Activated CD4-positive, CD25-positive, alpha-beta regulatory T cell treated with anti-CD3 and anti-CD28 coated beads, Interleukin-2, amount 50 U/mL, for 24 hours (primary cell): ENCODE measurements at places on chromosomes 1 and 21.

- ATAC-seq, result no peak
Observed at GRCh38 chr21:28671549-28672195, 321.0 kb downstream of the LTN1 start.

DNA sequence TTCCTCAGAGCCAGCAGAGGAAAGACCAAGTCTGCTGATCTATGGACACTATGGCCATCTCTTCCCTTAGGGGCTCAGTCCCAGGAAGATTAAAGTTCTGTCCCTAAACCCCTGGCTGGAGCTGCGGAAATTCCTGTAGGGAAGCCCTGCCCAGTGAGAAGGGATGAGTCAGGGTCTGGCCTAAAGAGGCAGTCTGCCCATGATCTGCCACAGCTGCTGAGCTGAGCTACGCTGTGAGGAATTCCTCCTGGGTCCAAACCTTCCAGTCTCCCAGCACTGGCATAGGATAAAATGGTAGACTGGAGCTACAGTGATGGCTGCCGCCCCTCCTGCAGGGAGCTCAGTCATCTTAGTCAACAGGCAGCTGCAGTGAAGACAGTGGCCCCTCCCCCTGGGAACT lies 213.7 kb downstream of the BRINP2 start:
- no peak for ATAC-seq

GRCh38 chr1:163315773-163316374 lies 5.9 kb upstream of the NUF2 start:
- ATAC-seq, result no peak

GRCh38 chr1:204780630-204781029 lies 90.0 kb upstream of the NFASC start:
- no peak for ATAC-seq

DNA sequence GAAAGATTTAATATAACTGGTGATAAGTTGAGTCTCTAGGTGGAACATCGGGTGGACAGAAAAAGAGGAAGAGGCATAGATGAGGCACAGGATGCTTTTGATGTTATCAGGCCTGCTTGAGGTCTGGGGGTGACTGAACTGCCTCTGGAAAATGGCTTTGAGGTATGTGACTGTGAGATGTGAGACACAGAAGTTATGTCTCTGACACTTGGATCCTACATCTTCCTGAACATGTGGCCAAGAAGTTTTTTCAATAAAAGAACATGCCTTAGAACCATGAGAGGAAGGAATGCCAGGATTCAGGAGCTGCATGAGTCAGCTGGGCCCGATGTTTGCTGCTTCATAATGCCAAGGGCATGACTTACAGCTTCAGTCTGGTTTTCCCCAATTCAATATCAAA lies 11.5 kb upstream of the AIM2 start:
- no peak for ATAC-seq
